ENCODE measurements at places on chromosomes 12 and 14.

DNA sequence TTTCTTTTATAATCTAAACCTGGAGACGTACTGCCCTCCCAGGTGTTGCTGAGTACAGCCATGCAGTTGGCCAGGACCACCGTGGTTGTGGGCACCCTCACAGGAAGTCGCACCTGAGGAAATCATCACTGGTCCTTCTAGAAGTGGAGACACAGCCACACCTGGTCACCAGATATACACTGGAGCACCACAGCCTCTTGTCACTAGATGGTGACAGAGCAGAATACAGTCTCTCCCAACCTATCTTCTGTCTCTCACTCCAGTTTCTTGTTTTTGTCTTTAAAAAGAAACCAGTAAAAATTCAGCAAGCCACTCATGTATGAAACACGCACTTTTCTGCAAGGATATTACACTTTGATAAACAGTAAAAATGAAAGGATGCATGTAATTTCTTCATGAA, 43.1 kb upstream of the GPHB5 start:
- DNase-seq: no peak

DNA sequence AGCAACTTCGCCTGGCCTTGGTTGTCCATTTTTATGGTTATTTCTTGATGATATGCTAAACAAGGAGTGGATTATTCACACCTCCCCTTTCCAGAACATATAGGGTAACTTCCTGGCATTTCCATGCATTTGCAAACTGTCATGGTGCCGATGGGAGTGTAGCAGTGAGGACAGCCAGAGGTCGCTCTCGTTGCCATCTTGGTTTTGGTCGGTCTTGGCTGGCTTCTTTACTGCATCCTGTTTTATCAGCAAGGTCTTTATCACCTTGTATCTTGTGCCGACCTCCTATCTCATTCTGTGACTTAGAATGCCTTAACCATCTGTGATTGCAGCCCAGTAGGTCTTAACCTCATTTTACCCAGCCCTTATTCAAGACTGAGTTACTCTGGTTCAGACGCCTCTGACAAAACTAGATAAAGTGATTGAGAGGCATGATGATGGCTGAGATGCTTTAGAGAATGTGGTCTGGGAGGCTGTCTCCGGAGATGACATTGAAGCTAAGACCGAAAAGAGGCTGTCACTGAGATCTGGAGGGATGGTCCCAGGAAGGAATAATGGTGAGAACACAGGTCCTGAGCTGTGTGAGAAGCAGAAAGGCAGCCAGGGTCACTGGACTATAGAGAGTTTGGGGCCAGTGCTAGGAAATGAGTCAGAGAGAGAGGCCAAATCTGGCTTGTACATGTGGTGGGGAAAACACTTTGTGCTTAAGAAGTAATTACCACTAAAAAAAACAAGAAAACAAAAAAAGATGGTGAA, 2.9 kb downstream of the GLT1D1 start:
- no peak for DNase-seq

DNA sequence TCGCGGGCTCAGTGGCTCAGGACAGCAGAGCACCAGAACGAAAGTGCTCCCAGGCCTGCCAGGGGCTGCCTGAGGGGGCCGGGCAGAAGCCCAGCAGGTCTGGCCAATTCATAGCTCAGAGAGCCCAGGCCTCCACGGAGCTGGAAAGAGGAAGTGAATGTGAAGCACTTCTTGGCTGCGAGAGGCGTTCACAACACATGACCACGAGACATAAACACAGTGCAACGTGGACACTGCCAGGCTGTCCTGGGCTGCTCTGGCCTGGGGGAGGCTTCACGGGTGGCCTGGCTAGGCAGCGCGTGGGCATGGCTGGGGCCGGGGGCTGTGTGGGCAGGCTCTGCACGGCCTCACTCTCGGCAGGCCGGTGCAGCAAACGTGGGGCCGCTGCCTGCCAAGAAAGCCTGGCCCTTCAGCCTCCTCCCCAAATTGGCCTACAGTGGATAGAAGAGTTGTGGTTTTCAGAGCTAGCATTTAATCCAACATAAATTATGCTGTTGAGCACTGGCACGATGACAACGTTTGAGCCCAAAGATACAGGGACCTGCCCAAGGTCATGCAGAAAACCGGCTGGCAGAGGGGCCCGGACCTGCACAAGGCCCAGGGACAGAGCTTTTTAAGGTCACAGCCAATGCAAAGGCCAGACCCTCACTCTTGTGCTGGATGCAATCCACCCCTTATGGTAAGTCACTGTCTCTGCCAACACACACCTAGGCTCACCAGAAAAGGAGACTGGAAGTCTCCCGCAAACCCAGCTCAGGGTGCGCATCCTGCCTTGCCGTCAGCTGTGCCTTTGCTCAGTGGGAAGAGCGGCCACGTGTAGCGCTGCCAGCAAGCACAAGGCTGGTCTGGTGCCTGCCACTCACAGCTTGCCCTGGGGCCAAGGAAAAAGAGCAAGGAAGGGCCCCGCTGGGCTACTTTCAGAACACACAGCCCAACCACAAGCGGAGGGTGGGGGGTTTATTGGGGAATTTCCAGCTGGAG, 8.6 kb downstream of the SLC25A29 start:
- peak; percentile 37 for DNase-seq

DNA sequence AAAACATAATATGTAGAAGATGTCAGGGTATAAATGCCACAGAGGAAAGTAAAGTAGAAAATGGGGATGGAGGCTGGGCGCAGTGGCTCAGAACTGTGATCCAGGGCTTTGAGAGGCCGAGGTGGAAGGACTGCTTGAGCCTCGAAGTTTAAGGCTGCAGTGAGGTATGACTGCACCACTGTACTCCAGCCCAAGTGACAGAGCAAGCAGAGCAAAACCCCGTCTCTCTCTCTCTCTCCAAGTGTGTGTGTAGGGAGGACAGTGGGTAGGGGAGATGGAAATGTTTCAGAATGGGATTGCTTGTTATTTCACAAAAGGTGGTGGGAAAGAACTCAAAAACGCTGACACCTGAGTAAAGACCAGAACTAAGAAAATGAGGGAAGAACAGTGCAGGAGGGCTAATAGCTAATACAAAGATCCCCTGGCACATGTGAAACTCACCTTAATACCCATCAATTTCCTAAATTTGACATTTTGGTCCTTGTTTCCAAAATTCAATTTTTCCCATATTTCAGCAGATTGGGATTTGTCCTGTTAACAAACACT, 5.7 kb upstream of the ZCCHC8 start:
- DNase-seq: no peak

DNA sequence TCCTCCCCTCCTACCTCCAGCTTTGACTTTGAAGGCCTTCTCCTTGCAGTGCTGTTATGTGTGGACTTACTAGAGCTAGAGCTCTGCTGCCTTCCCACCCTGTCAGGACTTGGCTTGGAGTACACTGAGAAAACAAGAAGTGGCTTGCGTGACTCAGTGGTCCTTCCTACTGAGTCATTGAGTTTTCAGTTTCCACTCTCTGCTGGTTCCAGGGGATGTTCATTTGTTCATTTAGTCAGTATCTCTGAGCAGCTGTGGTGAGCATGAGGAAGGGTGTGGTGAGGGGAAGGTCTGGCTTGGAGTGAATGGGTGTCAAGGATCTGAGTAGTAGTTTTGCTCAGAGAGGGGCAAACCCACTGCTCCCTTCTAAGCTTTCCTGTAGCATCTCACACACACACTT, 17.2 kb upstream of the ELK3 start:
- DNase-seq: peak; percentile 76

DNA sequence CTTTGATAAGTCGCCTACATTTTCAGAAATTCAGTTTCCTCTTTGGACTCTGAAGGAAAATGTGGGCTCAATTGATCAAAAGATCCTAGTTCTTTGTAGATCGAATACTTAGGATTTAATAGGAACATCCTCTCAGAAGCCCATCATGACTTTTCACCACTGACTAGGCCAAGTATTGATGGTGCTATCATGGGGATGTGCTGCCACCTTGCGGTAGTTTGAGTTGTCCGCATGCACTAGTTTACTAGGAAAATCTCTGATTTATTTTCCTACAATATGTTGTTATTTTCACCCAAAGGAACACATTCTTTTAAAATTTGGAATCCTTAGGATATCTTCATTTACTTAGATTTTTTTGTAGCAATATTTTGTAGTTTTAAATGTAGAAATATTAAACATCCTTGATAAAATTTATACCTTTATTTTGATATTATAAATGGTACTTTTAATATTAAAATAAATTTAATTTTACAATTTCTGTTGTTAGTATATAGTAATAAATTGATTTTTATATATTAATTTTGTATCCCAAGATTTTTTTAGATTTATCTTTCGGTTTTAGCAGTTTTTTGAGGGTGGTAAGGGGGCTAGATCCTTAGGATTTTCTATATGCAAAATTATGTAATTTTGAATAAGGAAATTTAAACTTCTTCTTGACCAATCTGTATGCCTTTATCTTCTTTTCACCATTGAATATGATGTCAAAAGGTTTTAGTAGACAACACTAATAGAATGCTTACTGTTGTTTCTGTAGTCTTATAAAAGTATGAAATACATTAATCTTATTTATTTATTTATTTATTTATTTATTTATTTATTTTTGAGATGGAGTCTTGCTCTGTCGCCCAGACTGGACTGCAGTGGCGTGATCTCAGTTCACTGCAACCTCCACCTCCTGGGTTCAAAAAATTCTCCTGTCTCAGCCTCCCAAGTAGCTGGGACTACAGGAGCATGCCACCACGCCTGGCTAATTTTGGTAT, 52.9 kb upstream of the OR9K2 start:
- DNase-seq: peak; percentile 32

- DNase-seq: no peak
Measured at GRCh38 chr12:123485756-123486155, 27.8 kb downstream of the SNRNP35 start.

- DNase-seq: no peak
Measured at GRCh38 chr14:58639842-58640484, 2.2 kb downstream of the DACT1 start.

DNA sequence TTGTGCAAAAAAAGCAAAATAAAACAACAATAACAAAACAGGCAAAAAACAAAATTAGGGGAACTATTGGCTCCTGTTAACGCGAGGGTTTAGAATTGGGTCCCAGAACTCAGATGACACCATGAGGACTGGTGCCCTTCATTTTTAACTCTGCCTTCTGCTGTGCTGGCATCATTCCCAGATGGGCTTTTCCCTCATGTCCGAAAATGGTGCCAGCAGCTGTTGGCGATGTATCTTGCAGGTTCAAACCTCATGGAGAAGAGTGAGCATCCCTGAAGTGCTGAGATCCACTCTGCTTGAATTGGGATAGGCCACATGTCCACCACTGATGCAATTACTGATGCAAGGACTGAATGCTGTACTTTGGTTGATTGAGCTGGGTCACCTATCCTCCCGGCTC, 61.1 kb downstream of the MYRFL start:
- DNase-seq: no peak

- DNase-seq: no peak
Measured at GRCh38 chr14:103897075-103897947, 30.9 kb upstream of the TDRD9 start.

GRCh38 chr14:60245380-60246177, 3.4 kb upstream of the PPM1A start:
- DNase-seq: no peak

DNA sequence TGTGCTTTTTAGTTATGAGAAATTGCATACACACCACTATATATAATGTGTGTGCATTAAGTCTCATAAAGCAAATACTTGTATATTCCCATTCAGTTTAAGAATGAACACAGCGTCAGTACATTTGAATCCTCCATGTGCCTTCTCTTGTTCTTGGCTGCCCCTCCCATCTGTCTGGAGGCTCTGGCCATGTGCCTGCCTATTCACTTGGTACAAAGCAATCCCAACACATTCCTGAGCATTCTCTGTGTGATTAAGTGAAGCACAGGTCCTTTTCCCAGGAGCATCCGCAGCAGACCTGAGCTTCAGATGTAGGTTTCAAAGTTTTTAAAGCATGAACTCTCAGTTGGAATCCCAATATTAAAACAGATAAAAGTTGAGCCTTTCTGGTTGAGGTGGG, 58.7 kb downstream of the POLR3B start:
- DNase-seq: no peak

GRCh38 chr12:44441155-44441554, 435.0 kb downstream of the NELL2 start:
- DNase-seq: no peak

DNA sequence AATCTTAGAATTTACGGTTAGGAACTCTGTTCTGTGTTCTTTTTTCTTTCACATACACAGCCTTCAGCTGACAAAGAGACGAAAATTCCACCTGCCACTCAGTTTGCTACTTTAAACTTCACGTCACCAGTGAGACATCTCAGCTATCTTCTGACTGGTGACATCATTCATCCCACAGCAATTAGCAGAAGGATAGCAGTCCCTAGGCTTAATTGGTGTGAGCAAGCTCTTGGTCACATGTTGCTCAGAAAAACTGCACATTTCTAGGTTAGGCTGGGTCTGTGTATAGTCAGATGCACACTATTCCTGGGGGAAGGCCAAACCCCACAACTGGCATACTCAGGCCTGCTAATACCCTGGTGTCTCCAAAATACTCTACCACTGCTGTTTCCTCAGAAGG, 23.9 kb downstream of the SLC7A7 start:
- DNase-seq: no peak

GRCh38 chr12:69359531-69360347, at the start of gene YEATS4:
TSS of gene YEATS4 (plus strand) at chr12:69359743. CDS start at chr12:69359973, 230 bp downstream.
- DNase-seq: peak; percentile 68

DNA sequence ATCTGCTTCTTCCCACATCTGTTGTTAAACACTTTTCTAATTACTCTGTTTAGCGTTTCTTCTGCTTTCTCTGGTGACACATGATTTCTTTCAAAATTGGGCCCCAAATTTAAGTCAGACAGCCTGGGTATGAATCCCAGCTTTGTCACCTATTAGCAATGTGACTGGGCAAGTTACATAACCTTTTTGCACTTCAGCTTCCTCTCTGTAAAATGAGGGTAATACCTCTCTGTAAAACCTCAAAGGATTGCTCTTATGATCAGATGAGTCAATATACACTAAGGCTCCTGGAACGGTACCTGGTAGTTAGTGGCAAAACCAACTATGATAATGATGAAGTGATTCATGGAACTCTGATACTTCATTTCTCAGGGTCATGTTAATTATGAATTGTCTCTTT, 33.0 kb downstream of the E2F7 start:
- DNase-seq: no peak

- DNase-seq: no peak
Measured at GRCh38 chr14:63710497-63710896, 17.4 kb downstream of the SGPP1 start.

- no peak for DNase-seq
Measured at GRCh38 chr14:54127526-54127925, 170.9 kb upstream of the BMP4 start.

- DNase-seq: no peak
Measured at GRCh38 chr12:75208856-75209811, 505 bp downstream of the KCNC2 start.

- no peak for DNase-seq
Measured at GRCh38 chr12:63305901-63306875, 155.2 kb upstream of the AVPR1A start.

All from pulmonary artery endothelial cell (primary cell).